Pancreas (tissue), 10 donors: ENCODE measurements at places on chromosomes 11 and 22. TPM values are rescaled to one million over a fixed set of nuclear protein-coding genes. Genes with fewer than 3 reads are reported as not detected.

DNA sequence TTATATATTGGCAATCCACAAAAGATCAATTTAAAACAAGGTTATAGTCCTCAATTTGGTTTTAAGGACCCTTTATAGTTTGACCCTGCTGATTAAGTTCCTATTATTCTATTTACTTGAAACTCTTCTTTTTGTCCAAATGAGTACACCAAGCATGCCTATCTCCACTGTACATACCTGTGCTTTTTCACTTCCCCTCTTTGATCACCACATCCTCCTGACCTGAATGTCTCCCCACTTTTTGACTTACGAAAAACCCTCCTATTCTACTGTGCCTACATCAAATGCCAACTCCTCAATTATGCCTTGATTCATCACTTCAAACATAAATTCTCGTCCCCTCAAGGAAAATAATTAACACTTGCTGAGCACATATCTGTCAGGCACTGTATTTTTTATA is 113.5 kb downstream of the SOX6 start:
- no peaks in the 10 kb centered on the region for H3K36me3 ChIP-seq
- H3K27me3 ChIP-seq, result no peaks in the 10 kb centered on the region
- no peak for DNase-seq
- H3K4me1 ChIP-seq, result no peaks in the 10 kb centered on the region

DNA sequence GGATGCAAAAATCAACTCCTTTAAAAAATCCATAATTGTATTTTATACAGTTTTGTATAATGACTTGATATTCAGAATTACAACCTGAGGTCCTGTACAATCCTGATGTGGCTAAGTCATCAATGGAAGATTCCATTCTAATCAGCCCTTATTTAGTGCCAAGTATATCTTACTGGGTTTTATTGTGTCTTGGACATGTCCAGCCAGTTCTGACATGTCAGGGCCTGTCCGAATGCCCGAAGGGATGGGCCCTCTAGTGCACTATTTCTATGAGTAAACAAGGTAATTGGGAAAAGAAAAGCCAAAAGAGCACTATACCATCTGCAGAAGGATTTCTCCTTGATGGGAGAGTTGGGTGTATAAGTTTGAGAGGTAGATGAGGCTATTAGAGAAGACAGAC is 412.9 kb downstream of the METTL15 start:
- no peaks in the 10 kb centered on the region for H3K4me1 ChIP-seq
- no peaks in the 10 kb centered on the region for H3K36me3 ChIP-seq
- DNase-seq, result no peak
- H3K4me3 ChIP-seq, result no peak overlapping the region
- no peak overlapping the region for H3K27ac ChIP-seq
- H3K27me3 ChIP-seq, result no peaks in the 10 kb centered on the region

Gene BRSK2
- polyA plus RNA-seq, result 215 TPM

- no peak overlapping the region for H3K4me3 ChIP-seq
- H3K27ac ChIP-seq, result no peak overlapping the region
- H3K4me1 ChIP-seq, result no peaks in the 10 kb centered on the region
Measured at GRCh38 chr11:32990481-32990880, 25.2 kb upstream of the DEPDC7 start.

DNA sequence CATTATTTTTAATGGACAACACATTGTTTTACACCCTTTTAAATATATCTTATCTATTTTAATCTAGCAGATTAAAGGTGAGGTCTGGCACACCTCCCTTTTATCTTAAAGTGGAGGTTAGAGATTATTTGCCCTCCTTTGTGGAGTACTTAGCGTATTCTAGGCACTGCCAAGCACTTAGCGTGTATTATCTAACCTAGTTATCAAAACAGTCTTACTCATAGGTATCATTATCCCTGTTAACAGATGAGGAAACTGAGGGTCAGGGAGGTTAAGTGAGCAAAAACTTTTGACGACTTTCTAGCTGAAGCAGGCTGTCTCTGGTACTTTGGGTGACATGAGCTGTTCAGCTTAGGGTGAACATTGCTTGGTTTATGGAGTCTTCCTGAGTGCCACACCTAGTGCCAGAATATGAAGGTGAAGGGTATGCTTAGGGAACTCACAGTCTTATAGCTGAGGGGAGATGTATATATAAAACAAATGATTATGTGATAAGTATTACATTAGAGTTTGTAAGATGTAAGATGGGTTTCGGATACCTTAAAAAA is 55.0 kb downstream of the ZNRF3 start:
- no peaks in the 10 kb centered on the region for H3K27me3 ChIP-seq
- H3K4me3 ChIP-seq, result no peak overlapping the region
- no peaks in the 10 kb centered on the region for H3K36me3 ChIP-seq
- no peak overlapping the region for H3K27ac ChIP-seq
- no peaks in the 10 kb centered on the region for H3K4me1 ChIP-seq

Gene TMEM191B
- polyA plus RNA-seq, result 1.6 TPM

GRCh38 chr11:57588046-57588710 is 9.3 kb upstream of the SERPING1 start:
- no peaks in the 10 kb centered on the region for H3K4me1 ChIP-seq
- no peak overlapping the region for H3K27ac ChIP-seq
- H3K27me3 ChIP-seq, result no peaks in the 10 kb centered on the region

DNA sequence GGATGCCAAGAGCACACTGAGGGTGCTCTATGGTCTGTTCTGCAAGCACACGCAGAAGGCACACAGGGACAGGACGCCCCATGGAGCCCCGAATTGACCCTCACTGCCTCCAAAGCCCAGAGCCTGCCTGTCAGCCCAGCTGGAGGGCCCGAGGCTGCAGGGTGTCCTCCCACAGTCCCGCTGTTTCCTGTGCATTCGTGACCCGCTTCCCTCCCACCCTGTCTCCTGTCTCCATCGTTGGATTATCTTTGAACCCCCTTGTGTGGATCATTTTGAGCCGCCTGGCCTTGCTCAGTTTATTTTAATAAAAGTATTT is 25.6 kb downstream of the PARVG start:
- DNase-seq, result no peak
- H3K4me3 ChIP-seq, result no peak overlapping the region
- H3K27ac ChIP-seq, result no peak overlapping the region

GRCh38 chr11:7512525-7513233 is 1.1 kb upstream of the PPFIBP2 start:
- H3K27ac ChIP-seq, result peak overlapping the region; percentile 87
- H3K27me3 ChIP-seq, result no peaks in the 10 kb centered on the region
- H3K4me3 ChIP-seq, result peak overlapping the region; percentile 69

DNA sequence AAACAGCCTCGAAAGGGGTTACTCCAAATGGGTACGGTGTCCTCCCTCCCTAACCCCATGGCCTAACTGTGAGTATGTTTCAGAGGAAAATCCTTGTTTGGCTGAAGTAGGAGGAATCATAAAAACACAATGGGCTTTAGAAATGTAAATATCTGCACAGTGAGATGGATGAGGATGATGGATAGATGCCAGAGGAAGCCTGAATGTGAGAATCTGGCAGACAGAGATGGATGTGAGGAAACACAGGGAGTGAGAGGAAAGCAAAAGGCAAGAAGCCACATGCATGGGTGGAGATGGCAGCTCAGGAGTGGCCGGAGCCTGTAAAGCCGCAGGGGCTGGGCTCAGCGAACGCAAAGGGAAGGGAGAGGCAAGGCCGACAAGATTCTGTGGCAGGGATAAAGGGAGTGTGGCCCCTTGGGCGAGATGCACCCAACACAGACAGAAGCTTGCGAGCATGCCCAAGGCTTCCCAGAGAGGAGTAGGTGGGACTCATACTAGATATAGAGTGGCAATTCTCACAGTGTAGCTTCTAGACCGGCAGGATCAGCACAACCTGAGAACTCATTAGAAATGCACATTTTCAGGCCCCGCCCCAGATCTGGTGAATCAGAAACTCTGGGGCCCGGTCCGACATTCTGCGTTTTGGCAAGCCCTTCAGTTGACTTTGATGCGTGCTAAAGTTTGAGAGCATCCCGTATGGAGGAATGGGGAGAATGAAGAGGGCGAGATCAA is 237.3 kb upstream of the CADM1 start:
- no peak overlapping the region for H3K27ac ChIP-seq
- no peak for DNase-seq
- no peaks in the 10 kb centered on the region for H3K36me3 ChIP-seq
- H3K4me3 ChIP-seq, result no peak overlapping the region
- H3K27me3 ChIP-seq, result no peaks in the 10 kb centered on the region
- H3K4me1 ChIP-seq, result no peaks in the 10 kb centered on the region

Gene SPON1
- polyA plus RNA-seq, result 0.99 TPM

Gene REXO2
- 26.9 TPM for polyA plus RNA-seq

Gene RBMXL2
- not detected for polyA plus RNA-seq

DNA sequence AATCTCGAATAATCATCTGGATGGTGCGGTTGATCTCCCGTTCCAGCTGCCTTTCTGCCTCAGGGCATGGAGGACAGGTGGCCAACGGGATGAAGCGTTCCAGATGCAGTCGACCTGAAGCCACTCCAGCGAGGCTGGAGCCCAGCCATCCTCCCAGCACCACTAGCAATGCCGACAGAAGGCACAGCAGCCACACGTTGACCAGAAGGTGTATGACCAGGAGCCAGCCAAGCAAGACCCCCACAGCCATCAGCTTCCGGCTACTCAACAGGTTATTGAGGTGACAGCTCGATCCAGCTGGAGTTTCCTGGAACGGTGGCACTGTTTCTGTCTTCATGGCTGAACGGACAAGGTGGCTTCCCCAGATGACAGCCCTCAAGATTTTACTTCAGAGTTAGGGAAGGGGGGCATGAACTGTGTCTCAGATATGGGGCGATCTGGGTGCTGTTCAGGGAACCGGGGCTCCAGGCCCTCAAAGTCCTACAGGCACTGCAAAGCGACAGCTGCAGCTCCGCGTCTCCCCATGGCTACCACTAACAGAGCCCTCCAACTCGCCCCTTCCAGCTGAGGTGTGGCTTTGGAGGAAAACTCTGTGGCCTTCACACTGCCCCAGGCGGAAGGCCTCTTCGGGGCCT is 559 bp downstream of the SNX19 start:
- peaks cover 6% of the 10 kb centered on the region for H3K4me1 ChIP-seq
- no peaks in the 10 kb centered on the region for H3K36me3 ChIP-seq
- peak overlapping the region; percentile 34 for H3K27ac ChIP-seq
- DNase-seq, result peak; percentile 34

GRCh38 chr11:62505440-62506091 is 41.0 kb downstream of the AHNAK start:
- H3K36me3 ChIP-seq, result no peaks in the 10 kb centered on the region
- DNase-seq, result no peak
- peak overlapping the region; percentile 20 for H3K4me3 ChIP-seq
- no peaks in the 10 kb centered on the region for H3K27me3 ChIP-seq
- peaks cover 10% of the 10 kb centered on the region for H3K4me1 ChIP-seq

DNA sequence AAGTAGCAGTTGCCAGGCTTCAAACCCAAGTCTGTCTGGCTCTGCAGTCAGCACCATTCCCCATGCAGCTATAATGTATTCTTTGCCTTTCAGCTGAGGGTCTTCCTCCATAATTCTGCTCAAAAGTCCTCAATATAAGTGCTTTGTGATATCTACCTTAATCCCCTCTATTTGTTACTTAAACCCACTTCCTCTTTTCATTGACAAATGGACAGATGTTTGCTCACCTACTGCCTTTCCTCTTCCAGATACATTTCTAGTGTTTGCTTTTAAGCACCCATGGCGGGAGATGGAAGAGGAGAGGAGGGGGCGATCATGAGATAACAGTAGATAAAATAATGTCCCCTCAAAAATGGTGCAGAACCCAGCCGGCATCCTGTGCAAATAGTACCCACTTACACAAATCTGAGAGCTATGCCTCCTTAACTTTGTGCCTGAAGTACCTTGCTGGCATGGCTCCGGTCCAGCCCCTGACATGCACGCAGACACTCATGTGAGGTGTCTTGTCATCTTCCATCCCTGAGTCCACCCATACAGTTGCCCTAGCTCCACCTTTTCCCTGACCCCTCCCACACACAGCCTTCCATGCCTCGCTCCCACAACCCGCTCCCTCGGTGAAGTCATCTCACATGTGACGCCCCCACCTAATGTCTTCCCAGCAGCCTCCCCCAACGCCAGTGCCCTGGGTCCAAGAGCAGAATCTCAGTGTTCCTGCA is 109.6 kb downstream of the TRIM29 start:
- no peaks in the 10 kb centered on the region for H3K27me3 ChIP-seq
- no peak for DNase-seq
- H3K4me1 ChIP-seq, result no peaks in the 10 kb centered on the region
- H3K27ac ChIP-seq, result no peak overlapping the region
- H3K36me3 ChIP-seq, result no peaks in the 10 kb centered on the region

- DNase-seq, result no peak
- H3K36me3 ChIP-seq, result peaks cover 5% of the 10 kb centered on the region
- no peaks in the 10 kb centered on the region for H3K27me3 ChIP-seq
- H3K4me3 ChIP-seq, result no peak overlapping the region
Measured at GRCh38 chr11:72295471-72295870, 51.5 kb upstream of the PHOX2A start.

Gene DDI1
- polyA plus RNA-seq, result not detected

GRCh38 chr11:10601837-10602236 is 33.4 kb upstream of the LYVE1 start:
- no peaks in the 10 kb centered on the region for H3K27me3 ChIP-seq
- H3K36me3 ChIP-seq, result no peaks in the 10 kb centered on the region
- no peaks in the 10 kb centered on the region for H3K4me1 ChIP-seq
- no peak overlapping the region for H3K4me3 ChIP-seq

GRCh38 chr22:35517769-35518530 is 22.7 kb upstream of the RASD2 start:
- H3K36me3 ChIP-seq, result no peaks in the 10 kb centered on the region
- H3K27me3 ChIP-seq, result no peaks in the 10 kb centered on the region
- DNase-seq, result no peak
- H3K27ac ChIP-seq, result no peak overlapping the region
- no peaks in the 10 kb centered on the region for H3K4me1 ChIP-seq

DNA sequence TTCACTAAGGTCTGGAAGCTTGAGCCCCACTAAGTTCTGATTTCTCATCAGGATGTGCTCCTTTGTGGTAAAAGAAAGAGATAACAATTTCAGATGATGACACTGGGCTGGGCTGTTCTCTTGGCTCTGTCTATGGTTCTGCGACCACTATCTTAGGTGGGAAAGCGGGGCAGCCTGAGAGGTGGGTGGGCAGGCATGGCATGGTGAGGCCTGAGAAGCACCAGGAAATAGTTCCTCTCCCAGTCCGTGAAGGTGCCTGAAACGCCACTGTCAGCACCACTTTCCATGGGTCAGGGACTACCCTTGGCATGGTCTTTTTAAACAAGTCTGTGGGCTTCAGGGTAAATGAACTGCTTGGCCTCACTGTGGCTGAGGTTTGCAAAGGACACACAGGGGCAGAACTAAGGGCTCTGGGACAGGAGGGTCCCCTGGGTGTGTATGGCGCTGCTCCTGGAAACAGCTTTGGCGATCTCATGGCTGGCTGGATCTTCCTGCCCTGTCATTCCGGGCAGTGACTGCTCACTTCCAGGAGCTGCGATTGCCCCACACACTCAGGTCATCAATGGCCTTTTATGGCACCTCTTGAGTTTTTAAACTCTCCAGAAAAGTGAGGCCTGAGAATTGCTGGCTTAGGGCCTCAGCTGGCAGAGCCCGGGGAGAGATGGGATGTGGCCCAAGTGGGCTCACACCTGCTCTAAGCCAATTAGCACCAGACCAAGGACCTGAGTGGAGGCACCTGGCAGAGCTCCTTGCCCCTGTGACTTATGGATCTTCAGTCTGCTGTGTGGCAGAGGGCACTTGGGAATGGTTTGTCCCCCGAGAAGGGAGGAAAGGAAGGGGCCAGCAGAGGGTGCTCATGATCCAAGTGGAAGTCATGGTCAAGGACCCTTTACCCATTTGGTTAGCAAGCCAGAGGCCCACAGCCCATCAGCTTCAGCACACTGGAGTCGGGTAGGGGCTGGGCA is 55.6 kb upstream of the LYVE1 start:
- H3K27me3 ChIP-seq, result no peaks in the 10 kb centered on the region
- no peak overlapping the region for H3K27ac ChIP-seq
- no peak overlapping the region for H3K4me3 ChIP-seq
- no peak for DNase-seq
- no peaks in the 10 kb centered on the region for H3K4me1 ChIP-seq

Gene CENPM
- 0.14 TPM for polyA plus RNA-seq

GRCh38 chr11:77619576-77620198 is 17.9 kb downstream of the CLNS1A start:
- no peaks in the 10 kb centered on the region for H3K36me3 ChIP-seq
- H3K27ac ChIP-seq, result no peak overlapping the region
- no peak for DNase-seq
- H3K27me3 ChIP-seq, result no peaks in the 10 kb centered on the region
